GM23338 (cell line): ENCODE measurements at places on chromosomes 2 and 18. TPM values are rescaled to one million over a fixed set of nuclear protein-coding genes. Genes with fewer than 3 reads are reported as not detected.

The RAB6C gene
- total RNA-seq: not detected in 2 replicates

The SERPINB10 gene
- total RNA-seq: not detected in 2 replicates

The AMMECR1L gene
- 17.7 and 20.5 TPM in 2 replicates for total RNA-seq

The RESP18 gene
- not detected in 2 replicates for total RNA-seq

The CHAC2 gene
- 17.9 and 20.9 TPM in 2 replicates for total RNA-seq

The PLCD4 gene
- 0.80 TPM in 1 of 2 replicates, not detected in the other for total RNA-seq
